ENCODE measurements at places on chromosomes 12 and 14. TPM values are rescaled to one million over a fixed set of nuclear protein-coding genes. Genes with fewer than 3 reads are reported as not detected.

The DAAM1 gene
- total RNA-seq: 12.8 TPM

The FAIM2 gene
- total RNA-seq: 2.5 TPM

The AP5M1 gene
- total RNA-seq: 15.5 TPM

The C1RL gene
- 26.2 TPM for total RNA-seq

The CLEC9A gene
- total RNA-seq: not detected

The SLCO1A2 gene
- not detected for total RNA-seq

The NEMP1 gene
- total RNA-seq: 9.5 TPM

The GAPDH gene
- total RNA-seq: 7,240 TPM

The EML1 gene
- total RNA-seq: 11.3 TPM

The FOXN4 gene
- not detected for total RNA-seq

The NT5DC3 gene
- 5.2 TPM for total RNA-seq

The PIP4P1 gene
- total RNA-seq: 19.2 TPM

The PACS2 gene
- total RNA-seq: 40.3 TPM

The SLC38A2 gene
- 574 TPM for total RNA-seq

The OR6J1 gene
- not detected for total RNA-seq

The GPR137C gene
- total RNA-seq: 0.59 TPM

The TSPAN11 gene
- 0.50 TPM for total RNA-seq

The MMAB gene
- 139 TPM for total RNA-seq

The CYP46A1 gene
- not detected for total RNA-seq

The BCDIN3D gene
- 1.7 TPM for total RNA-seq

The TBC1D30 gene
- total RNA-seq: 0.45 TPM

The LRP6 gene
- total RNA-seq: 7.6 TPM

The CRIP1 gene
- total RNA-seq: 1.7 TPM

The STAC3 gene
- total RNA-seq: 0.50 TPM

The C12orf60 gene
- 1.3 TPM for total RNA-seq

The ANKRD9 gene
- total RNA-seq: 23.2 TPM

All from bronchus fibroblast of lung (primary cell).